ENCODE measurements at places on chromosomes 5 and 9.

DNA sequence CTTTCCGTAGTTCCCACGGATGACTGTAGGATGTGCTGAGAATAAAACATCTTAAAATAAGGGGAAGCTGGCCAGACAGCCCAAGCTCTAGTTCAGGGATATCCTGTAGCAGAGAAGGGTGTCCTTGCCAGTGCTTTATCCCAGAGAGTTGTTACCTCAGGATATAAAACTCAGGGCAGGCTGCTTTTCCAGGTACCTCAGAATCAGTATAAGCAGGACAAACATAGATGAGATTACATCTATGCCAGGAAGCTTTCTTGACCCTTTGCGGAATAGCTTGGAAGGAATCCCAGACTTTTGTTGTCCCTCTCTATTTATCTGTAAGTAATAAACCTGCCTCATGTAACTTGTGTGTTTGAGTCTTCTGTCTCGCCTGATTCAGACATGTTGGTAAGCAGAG is 565.7 kb downstream of the PRDM9 start:
- DNase-seq: no peak

DNA sequence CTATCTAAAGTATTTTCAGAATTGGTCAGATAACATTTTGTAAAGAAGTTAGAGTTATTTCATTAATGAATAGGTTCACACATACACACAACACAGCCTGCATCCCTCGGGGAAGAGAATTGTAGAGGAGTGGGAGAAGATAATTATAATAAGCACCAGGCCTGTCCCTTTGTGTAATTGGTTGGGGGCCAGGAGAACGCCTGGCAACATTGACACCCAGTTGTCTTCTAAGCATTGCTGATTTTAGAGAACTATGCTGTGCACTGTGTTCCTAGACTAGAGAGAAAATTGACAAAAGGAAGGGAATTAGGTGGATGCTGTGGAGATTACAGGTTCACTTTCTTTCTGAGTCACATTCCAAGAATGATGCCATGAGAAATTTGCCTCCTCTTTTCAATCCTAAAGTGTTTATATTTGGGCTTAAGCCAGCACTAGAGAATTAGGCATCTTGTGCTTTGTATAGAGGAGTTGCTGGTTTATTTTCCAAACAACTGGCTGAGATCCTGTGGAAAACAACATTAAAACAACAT is 247.6 kb downstream of the COX7C start:
- no peak for DNase-seq

GRCh38 chr5:9726931-9727330 is 96.8 kb upstream of the TAS2R1 start:
- DNase-seq: peak; percentile 20

DNA sequence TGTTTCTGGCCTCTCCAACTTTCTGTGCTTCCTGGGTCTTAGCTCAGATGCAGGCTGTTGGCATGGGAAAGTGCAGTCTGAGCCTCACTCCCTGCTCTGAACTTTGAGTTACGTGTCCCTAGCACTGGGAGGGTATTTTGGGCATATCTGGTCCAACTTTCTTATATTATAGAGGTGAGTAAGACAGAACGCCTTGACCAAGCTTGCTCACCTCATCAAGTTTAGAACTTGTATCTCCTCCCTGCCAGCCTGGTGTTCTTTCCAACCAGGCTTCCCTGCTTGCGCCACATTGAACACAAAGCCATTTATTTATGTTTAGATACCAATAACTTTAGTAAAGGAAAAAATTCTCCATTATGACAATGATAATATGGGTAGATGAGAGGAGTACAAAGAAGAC is 33.2 kb downstream of the TNC start:
- DNase-seq: peak; percentile 48

- no peak for DNase-seq
These were observed 2.0 kb downstream of the RNF44 start for GRCh38 chr5:176535101-176535663.

DNA sequence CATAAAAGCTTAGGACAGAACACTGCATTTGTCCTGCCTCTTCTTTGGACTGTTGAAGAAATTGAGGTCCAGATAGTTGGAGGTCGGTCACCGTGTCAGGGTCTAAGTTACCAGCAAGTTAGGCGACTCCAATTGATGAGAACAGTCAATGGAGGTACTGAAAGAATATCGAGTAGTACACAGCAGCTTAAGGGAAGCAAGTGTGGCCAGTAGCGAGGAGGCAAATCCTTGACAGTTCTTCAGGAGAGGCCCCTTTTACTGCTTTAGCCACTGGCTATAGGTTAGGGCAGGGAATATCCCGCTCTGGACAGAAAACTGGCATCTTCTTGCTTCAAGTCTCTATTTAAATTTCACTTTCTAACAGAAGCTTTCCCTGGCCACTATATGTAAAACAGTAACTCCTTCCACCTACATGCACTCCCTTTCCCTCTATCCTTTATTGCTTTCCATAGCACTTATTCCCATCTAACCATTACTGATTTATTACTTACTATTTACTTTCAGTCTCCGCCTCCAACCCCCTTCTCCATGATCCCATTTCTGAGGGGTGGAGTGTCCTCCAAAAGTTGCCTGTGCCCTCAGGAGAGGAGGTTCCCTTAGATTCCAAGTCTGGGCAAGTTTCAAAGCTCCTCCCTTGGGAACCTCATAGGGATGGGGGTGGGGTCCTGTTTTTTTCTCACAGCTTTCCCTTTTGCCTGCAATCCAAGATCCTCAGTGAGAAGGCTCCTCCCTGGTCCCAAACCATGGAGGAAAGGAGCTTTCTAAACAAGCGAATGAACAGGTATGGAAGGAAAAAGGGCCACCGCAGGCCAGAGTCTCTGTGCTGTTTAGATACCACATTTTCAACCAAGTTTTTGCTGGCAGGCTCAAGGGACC is 4.1 kb upstream of the PRDM6 start:
- no peak for DNase-seq

- no peak for DNase-seq
These were observed 754.7 kb upstream of the CDH6 start for GRCh38 chr5:30438785-30439184.

DNA sequence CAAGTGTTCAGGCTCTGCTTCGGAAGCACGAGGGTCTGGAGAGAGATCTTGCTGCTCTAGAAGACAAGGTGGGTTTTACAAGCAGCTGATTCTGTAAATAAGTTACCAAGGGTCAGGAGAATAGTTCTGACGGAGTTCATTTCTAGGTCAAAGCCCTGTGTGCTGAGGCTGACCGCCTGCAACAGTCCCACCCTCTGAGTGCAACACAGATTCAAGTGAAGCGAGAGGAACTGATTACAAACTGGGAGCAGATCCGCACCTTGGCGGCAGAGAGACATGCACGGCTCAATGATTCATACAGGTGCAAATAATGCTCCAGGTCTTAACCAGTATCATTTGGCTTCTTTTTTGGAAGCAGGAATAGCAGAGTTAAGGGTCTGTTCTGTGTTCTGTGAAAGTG is 24.8 kb downstream of the SPTAN1 start:
- no peak for DNase-seq

- DNase-seq: peak; percentile 29
These were observed 162.4 kb upstream of the ZNF608 start for GRCh38 chr5:124908581-124909451.

GRCh38 chr5:91293131-91293530 is 90.0 kb downstream of the ARRDC3 start:
- no peak for DNase-seq

GRCh38 chr5:175443514-175444059 is 395 bp downstream of the DRD1 start:
- DNase-seq: no peak

DNA sequence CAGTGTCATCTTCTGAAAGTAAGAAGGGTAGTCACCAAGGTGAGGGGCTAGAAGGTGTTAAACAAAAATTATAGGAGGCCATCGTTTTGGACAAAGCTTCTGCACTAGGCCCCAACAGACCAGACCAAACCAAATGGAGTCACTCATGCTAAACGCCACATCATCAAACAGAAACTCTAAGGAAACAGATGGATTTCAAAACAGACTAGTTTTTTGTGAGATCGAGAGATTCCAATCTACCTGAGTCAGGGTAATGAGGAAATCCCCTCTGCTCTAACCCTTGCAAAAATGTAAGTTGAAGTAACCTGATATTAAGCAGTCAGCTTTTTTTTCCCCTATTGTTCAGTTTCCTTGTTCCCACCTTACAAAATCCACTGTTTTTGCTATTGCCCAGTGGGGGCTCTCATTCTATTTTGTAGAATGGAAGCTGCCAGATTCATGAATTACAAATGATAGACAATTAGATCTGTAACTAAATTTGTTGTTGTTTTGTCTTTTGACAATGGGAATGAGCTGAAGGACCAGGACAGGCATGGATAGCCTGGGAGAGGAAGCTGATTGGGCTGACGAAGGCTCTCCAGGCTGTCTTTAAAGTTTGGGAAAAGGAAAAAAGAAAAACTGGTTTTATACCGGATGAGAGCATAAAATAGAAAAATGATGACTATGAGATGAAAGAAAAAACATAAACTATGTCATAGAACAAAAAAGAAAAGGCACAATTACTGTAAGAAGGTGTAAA is 94.7 kb upstream of the ADAMTSL1 start:
- DNase-seq: peak; percentile 51

- no peak for DNase-seq
These were observed 148.7 kb upstream of the ERCC6L2 start for GRCh38 chr9:95726756-95727155.

DNA sequence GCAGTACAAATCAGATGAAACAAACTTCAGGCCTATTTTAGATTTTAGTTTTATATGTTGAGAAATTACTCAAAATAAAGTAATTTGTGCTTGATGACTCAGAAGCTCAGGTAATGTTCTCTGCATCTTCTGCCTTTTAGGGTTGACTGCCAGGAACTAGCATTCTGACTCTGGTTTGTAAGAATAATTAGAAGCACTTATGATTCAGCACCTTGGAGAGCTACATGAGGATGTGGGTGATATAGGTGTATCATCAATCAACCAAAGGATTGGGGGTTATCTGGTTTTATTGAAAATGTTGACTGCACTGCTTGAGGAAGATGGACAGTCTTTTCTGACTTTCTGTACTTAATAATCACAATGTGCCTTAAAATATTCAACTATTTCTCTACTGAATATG is 118.7 kb upstream of the SGCD start:
- DNase-seq: no peak

- no peak for DNase-seq
These were observed 274.4 kb downstream of the HINT1 start for GRCh38 chr5:130890610-130891009.

- no peak for DNase-seq
These were observed 20.2 kb downstream of the GRAMD2B start for GRCh38 chr5:126443374-126443851.

GRCh38 chr5:98106116-98107031 is 667.1 kb upstream of the RGMB start:
- DNase-seq: no peak

DNA sequence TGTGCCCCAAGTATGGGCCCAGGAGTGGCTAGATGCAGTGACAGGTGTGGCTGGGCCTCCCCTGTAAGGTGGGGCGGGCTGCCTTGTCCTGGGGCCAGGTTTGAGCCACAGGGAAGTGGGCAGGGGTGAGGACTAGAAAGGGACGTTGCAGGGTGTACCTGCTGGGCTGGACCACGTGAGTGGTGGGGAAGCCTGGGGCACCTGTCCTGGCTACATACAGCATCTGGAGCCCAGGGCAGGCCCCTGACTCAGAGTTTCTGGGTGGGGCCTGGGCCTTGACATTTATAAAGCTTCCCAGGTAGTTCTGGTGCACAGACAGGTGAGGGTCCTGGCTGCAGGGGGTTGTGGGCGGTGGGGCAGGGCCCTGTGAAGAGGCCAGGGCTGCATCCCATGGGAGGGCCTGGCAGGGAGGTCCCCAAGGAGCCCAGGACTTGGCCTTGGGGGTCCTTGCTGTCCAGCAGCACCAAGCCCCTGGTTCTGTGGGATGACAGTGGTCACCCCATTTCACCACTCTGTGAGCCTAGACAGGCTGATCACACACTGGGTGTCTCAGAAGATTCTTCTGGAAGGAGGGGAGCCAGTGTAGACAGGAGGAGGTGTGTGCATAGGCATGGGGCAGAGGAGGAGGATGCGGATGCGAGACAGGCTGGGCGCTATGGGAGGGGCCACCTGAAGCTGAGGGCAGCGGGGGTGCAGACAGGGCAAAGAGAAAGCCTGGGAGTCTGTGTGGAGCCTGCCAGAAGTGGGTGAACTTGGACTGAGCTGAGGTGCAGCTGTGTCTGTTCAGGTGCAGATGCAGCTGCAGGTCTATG is 94.0 kb downstream of the PHF2 start:
- DNase-seq: no peak

DNA sequence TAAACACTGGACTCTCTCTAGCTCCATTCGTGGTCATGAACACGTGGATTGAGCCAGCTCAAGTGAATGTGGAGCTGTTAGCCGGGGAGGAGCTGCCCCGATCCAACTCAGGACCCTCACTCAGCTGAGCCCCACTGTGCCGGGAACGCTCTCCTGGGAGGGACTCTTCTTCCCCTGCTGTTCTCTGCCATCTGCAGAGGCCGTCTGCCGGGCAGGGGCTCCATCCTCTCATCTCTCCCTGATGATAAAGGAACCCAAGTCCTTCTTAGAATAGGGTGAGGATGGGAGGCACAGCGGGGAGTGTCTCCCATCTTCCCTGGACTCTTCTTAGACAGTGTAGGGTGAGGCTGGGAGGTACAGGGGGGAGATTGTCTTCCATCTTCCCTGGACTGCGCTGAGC is 120.5 kb upstream of the IRX4 start:
- no peak for DNase-seq

DNA sequence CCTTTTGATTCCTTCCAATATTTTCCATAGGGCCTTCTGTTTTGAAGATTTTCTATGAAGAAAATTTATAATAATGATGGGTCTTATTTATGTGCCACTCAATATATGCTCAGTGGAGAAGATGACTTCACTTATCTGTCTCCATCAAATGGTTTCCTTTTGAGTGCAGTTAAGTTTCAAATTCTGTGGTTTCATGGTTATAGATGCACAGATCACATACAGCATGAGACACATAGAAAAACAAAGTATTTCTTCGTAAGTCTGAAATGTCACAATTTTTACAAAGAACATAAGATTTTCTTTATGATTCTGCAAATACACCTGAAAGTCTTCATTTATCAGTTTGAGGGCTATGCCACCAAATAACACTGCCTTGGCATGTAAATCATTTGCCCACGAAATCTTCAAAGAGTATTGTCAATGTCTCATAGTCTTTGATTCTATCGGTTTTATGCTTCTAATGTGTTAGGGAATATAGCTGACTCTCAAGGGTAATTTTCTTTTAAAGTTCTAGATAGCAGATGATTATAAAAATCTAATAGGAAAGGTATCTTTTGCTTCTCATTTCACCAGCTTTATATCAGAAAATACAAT is 14.1 kb downstream of the CFAP95 start:
- DNase-seq: no peak

DNA sequence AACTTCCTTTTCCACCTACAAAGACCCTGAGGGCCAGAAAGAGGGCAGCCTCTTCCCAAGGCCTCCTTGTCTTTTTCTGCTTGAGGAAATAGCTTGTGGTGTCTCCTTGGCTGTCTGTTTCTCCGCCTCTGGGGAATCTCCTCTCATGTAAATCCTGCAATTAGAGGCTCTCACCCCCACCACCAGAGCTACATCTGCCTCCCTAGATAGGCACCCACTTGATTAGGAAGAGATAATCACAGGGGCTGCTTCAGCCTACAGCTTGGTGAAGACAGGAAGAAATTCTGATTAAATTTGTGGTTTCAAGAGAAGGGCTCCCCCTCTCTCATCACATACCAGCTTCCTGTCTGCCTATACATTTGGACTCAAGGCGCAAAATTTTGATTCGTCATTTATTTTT is 75.6 kb downstream of the TLR4 start:
- DNase-seq: no peak

Measured in epithelial cell of prostate (primary cell).